ENCODE measurements at places on chromosomes 1 and 21.

- no peak for DNase-seq
Measured at GRCh38 chr1:117017648-117018047, 16.1 kb downstream of the CD101 start.

- no peak for DNase-seq
Measured at GRCh38 chr1:172246521-172247390, 173.7 kb upstream of the C1orf105 start.

GRCh38 chr1:22861764-22862440, 110.8 kb downstream of the LACTBL1 start:
- no peak for DNase-seq

DNA sequence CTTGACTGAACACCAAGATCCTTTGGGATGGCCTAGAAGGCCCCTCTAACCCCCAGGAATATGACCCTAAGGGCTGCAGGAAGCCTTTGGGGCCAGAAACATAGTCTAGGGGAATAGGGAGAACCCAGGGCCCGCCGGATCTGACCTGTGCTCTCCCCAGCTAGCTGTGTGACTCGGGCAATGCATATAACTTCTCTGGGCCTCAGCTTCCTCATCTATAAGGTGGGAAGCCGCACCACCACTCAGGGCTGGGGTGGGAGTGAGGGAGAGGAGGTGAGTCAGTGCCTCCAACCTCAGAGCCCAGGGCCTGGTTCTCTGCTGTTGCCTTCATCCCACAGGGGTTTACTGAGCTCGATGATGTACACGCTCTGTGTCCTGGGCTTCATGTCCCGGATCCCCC, 434.4 kb downstream of the PTPRU start:
- no peak for DNase-seq

DNA sequence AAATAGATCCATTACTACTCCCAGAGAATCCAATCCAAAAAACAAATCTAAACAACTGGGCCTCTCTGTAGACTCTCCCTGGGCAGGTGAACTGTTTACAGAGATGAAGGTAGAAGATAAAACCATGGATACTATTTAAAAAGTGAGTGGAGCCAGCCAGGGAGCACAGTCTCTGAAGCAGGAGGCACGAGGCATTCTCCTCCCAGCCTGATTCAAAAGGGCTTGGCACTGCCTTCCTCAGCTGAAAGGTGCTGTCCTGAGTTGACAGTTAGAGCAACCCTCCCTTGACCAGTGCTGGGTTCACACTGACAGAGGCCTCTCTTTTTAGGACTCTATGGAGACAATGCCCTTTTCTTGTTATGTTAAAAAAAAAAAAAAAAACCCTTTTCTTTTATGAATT, 36.8 kb downstream of the HENMT1 start:
- DNase-seq, result no peak

- DNase-seq, result no peak
Measured at GRCh38 chr21:42443876-42444744, 40.4 kb downstream of the UBASH3A start.

DNA sequence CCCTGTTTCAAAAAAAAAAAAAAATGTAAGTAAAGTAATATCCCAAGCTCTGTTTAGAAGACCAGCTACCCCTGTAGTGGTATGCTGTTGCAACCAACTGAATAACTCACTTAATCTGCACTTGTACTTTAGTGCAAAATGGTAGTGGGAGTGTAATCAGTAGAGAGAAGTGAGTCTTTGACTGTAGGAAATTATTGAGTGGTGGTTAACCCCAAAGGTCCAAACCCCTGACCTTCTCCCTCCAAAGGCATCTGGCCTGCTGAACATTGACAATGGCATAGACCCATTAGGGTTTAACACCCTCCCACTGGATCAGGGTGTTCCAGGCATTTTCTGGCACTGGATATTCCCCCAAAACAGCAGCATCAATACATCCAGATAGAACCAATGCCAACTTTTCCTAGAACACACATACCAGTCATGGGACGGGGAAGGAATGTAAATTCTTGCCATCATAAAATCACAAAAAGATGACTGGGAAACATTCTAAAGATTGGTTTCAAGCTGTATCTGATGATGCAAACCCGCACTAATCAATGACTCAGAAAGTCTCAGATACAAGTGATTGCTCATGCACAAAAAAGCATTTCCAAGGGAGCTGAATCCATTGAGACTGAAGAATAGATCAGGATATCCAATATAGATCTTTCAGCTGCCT, 110.3 kb downstream of the MRPL39 start:
- DNase-seq, result no peak

DNA sequence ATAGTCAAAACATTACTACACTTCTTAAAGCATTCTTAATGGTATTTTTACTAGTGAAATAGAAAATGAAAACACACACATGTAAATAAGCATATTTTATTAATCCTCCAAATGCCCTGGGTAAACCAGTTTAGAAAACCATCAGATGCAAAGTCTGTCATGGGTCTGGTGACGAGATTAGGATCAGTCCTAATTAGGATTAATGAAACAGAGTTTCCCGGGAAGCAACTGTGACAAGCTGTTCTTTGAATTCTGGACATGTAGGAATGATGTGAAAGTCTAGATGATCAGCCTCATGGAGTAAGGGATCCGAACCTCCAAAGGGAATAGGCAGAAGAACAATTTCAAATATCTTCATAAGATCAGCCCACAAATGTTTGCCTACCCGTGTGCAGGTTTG, 250.2 kb downstream of the KIF26B start:
- DNase-seq, result no peak

- DNase-seq, result no peak
Measured at GRCh38 chr1:93608187-93609109, 73.2 kb downstream of the BCAR3 start.

DNA sequence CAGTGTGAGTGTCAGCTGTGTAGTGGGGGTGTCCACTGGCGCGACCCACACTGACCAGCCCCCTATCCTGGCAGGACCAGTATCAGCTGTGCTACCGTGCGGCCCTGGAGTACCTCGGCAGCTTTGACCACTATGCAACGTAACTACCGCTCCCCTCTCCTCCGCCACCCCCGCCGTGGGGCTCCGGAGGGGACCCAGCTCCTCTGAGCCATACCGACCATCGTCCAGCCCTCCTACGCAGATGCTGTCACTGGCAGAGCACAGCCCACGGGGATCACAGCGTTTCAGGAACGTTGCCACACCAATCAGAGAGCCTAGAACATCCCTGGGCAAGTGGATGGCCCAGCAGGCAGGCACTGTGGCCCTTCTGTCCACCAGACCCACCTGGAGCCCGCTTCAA, 28.1 kb upstream of the KDM4A start:
- DNase-seq, result no peak

DNA sequence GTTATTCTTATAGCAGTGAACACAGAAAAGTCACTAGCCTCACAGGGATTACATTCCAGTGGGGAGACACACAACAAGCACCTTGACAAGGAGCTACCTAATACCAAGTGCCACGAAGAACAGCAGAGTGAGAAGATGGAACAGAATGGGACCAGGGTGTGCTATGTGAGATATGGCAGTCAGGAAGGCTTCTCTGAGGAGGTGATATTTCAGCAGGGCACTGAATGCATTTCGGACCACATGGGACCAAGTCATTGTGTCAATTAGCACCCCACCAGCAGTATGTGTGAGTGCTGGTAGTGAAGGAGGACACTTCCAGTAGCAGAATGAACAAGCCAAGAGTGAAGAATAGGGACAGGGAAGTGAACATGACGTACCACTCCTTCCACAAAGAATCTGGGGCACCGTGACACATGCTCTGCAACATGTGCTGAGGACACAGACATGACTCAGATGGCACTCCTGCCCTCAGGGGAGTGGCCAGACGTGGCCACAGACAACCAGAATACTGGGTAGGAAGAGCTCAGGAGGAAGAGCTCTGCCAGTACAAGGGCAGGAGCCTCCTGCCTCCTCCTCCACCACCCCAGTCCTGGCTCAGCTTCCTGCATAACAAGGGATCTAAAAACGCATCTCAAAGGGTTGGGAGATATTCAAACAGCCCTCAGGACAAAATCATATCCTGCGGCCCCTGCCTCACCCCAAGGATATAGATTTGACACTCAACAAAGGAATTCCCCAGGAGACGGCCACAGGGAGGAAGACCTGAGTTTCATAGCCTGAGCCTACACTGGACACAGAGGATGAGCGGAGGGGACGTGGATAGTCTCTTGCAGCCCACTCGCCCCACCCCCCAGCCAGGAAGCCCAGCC, 102.5 kb downstream of the TRABD2B start:
- DNase-seq, result no peak

GRCh38 chr1:155018617-155019348, 14.8 kb downstream of the DCST2 start:
- no peak for DNase-seq

DNA sequence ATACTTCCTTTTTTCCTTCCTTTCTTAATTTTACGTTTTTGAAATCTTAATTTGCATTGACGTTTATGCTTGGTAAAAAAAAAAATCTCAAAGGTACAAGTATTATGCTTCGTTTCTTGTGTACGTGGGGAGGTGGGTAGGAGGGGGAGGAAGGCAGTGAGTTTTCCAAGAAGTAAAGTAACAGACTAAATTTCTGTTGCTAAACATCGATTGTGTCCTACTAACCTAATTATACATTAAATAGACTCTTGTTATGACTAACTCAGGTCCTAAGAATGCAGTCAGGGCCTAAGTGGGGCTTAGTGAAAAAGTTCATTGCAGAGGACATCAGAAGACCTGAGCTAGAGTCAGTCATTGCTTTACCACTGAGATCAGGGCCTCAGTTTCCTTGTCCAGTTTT, 17.5 kb downstream of the NEK7 start:
- no peak for DNase-seq

DNA sequence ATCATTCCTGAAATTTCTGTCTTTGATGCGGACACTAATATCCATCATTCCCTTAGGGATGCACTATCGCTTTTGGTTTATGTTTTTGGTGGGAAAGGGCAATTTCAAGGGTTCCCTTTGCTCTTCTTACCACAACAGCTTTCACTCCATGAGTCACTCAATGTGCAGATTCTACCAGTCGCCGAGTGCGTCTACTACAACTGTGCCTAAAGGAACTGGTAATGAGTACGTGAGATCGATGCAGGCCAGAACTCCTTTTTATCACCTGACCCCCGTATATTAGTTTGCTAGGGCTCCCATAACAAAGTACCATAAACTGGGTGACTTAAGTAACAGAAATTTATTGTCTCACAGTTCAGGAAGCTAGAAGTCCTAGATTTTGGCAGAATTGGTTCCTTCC, 27.5 kb upstream of the TMEM54 start:
- no peak for DNase-seq

GRCh38 chr21:38675182-38675824, 130.4 kb upstream of the ETS2 start:
- DNase-seq, result no peak

DNA sequence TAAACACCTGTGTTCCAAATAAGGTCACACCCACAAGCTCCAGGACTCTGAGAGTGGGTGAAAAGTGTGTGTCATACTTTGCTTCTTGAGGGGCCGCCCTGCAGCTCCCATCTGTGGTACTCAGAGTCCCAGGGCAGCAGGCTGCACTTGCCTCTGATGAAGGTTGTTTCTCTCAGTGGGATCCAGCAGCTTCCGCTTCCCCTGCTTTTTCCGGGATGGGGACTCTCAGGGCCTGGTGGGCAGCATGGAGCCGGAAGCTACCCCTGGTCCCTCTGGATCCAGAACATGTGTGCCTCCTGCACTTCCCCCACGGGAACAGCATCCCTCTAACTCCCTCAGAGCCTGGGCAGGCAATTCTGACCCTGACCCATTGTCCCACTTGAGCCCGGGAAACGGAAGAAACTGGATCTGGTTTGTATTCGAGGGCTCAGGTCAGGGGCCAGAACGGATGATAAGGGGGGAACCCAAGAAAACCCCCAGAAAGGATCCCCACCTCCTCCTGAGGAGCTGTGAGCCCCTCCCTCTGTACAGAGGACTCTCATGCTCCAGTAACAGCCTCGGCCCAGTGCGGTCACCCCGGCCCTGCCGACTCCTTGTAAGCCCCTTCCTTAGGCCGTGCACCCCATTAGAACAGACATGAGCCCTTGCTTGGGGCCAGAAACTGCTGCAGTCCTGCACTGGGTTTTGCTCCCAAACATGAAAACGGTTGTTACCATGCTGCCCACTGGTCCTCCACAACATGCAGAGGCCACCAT, 189.5 kb upstream of the C1orf174 start:
- DNase-seq, result no peak

- no peak for DNase-seq
Measured at GRCh38 chr1:33080373-33080772, 580 bp upstream of the AZIN2 start.

DNA sequence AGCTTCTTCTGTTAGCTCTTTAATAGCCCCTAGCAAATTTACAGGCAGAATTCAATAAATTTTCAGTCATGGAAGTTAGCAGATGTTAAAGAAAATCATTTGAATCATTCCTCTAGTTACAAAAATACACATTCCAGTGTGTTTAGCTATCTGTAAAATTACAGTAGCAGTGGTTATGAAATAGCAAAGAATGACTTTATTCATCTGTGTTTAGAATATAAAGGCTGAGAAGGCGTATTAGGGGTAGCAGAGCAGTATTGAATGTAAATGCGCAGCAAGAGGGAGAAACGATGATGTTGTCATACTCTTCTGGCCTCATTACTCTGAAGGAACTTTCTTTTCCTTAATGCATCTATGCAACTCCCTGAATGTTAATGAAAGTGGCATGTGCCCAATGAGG, 106.2 kb upstream of the CYYR1 start:
- DNase-seq, result no peak

DNA sequence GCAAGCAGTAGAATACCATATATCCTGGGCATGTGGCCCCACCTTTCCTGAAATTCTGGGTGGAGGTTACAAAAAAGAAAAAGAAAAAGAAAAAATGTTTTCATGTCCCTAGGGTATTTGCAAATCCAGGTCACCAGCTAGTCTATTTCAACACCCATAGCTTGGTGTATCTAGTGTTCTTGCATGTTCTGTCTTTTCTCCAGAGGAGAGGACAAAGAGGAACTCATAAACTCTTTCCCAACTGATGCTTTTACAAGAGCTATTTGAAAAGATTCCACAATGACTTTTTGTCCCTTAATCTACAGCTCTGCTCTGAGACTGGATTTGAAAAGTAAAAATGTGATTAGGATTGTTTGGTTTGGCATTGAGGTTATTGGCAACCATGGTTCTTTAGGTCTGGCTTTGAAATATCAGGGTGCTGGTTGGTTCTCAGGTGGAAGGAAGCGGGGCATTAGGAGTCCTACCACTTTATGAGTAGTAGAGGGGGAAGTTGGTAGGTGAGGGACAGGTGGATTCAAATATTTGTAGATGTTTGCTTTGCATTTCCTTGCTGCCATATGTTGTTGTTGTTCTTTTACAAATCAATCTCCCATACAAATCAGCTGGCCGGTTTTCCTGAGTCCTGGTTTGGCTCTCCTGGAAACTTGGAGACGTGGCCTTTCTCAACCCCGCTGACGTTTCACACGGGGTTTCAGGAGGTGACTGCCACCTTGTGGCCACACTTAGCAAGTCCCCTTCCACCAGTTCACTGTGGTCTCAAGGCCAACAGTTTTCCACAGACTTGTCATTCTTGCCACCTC, 126.7 kb upstream of the KIAA0040 start:
- DNase-seq, result peak; percentile 67

All from T-cell (primary cell).